ENCODE measurements at places on chromosomes 6 and 20.
A peak's percentile ranks its signal among the peaks of the same experiment; 100 is the strongest.

- no peak for DNase-seq
These were observed 9.6 kb upstream of the PLG start for GRCh38 chr6:160692369-160692959.

DNA sequence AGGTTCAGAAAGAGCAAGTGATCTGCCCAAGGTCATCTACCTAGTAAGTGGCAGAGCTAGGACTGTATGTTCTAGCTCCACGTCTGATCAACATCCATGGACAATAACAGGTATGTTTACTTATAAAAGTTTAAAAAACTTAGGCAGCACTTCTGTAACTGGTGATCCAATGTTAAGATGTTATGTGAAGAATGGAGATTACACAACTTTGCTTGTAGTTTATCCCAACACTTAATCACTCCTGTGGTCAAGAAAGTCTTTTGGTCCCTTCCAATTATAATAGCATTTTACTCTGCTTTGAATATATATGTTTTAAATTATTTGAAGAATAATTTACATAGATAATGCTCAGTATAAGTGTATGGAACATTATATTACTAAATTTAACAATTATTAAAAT lies 4.8 kb downstream of the FBXO30 start:
- no peak for DNase-seq

GRCh38 chr6:95648636-95649035 lies 71.3 kb downstream of the MANEA start:
- DNase-seq, result no peak

- DNase-seq, result no peak
These were observed 318.6 kb upstream of the RUNX2 start for GRCh38 chr6:45009576-45009975.

DNA sequence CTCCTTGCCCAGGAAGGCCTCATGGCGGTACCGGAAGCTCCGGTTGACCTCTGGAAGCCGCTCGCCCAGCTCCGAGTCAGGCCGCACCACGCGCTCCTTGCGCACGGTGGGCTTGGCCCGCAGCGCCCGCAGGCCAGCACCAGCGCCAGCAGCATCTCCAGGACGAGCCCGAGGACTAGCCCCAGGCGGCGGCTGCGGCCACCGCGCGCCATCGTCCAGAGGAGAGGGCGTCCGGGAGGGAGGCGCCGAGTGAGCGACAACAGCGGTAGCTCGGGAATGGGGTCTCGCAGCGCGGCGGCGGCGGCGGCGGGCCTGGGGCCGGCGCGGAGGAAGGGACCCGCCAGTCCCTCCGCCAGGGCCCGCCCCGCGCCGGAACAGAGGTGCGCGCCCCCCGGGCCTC lies 27.6 kb upstream of the CGA start:
- DNase-seq, result no peak

DNA sequence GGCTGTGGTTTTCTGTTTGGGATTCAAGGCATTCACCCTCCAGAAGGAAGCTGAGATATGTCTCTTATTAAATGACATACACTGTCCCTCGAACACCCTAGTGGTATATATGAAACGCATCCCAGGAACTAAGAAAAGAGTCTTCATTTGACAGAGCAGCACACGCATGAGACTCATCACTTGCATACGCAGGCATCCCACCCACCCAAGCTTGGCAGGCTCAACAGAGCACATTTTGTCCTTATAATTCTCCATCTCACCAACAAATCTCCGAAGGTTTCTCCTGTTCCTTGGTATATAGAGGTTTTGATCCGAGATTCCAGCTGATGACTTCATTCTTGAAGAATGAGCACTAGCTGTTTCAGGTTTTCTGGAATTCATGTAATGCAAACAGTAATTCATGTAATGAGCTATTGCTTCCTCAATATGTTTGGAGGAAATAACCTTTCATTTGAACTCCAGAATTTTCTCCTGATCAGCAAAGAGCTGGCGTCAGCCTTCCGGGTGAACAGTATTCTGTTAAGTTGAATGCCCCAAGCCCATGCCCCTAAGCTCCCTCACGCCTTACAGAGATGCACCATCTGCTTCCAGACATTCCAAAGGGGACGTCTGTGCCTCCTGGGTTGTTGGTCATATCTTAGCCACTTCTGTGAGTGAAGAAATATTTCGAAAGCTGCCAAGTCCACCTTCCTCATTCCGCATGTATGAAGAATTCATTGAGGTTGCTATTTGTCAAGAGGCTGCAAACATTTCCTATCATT lies 66.0 kb upstream of the CDH4 start:
- DNase-seq, result peak; percentile 96

GRCh38 chr6:38068854-38069590 lies 249.5 kb downstream of the ZFAND3 start:
- no peak for DNase-seq

DNA sequence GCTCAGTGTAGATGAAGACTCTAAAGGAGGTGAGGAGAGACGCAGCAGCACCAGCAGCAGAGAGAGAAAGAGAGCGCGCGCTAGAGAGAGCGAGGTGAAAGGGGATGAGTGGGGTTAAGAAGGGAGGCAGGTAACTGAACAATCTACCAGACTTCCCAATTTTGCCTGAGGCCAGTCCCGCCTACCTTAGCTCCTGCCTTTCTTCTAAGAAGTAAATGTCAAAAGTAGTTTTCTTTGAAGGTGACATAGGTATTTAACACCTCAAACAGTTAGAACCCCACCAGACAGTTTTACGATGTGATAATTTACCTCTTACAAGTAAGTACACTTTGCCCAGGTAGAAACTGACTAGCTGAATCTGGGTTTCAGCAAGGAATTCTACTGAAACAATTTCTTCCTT lies 132.0 kb upstream of the EEF1E1 start:
- DNase-seq, result no peak

DNA sequence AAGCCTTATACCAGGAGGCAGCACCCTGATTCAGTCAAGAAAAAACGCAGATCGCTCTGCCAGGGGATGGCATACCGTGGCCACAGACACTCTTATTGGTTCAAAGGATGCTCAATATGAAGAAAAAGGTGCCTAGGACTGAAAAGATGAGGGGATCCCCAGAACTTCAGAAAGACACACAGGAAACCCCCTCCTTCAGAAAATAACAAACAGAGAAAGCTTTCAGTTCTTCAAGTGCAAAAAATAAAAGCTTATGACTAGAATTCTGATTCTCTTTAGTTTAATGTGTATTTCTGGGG lies 17.7 kb upstream of the MYB start:
- DNase-seq, result no peak

DNA sequence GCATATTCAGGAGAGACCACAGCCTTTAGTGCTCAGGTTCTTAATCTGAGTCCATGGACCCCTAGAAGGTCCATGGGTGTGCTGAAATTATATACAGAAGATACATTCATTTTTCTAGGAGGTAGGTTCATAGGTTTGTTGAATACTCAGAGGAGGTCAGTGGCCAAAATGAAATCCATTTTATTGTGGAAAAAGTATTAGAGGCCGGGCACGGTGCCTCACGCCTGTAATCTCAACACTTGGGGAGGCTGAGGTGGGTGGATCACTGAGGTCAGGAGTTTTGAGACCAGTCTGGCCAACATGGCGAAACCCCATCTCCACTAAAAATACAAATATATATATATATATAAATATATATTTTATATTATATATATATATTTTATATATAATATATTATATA lies 9.0 kb upstream of the UST start:
- DNase-seq, result no peak

GRCh38 chr6:168366473-168366872 lies 46.9 kb upstream of the DACT2 start:
- DNase-seq, result no peak

DNA sequence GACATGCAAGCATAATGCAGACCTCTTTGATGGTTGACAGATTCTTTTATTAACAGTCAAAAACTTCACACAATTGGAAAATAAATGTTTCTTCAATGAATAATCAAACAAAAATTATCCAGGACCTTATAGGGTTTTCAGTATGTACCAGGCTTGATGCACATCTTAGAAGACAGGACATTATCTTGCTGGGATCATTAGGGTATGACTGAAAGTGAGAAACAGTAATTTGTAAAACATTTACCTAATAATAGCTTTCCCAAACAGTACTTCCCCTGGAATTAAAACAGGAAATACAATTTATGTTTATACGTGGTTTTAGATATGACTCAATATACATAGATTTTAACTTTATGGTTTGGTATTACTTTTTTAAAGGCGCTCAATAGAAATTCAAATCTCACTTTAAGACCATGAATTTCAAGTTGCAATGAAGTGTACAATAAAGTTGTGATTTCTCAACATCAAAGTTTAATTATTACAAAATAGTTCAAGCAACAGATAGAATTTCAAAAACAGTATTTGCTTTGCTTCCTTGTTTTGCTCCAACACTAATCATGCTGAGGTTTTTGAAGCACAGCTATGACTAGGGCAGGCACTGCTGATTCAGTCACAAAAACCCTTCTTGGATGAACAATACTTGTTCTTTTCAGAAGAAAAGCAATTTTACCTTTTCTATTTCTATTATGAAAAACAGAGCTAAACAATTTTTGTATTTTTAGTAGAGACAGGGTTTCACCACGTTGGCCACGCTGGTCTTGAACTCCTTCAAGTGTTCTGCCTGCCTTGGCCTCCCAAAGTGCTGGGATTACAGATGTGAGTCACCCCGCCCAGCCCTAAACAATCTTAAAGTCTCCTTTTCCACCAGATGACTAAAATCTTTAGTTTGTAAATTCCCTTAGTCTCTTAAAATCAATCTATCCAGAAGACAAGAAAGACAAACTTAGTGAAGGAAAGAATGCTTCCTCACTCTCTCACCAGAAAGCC lies 13.7 kb downstream of the SOD2 start:
- no peak for DNase-seq

Data from HTR-8/SVneo (cell line).